ENCODE measurements at places on chromosomes 7 and 10.

DNA sequence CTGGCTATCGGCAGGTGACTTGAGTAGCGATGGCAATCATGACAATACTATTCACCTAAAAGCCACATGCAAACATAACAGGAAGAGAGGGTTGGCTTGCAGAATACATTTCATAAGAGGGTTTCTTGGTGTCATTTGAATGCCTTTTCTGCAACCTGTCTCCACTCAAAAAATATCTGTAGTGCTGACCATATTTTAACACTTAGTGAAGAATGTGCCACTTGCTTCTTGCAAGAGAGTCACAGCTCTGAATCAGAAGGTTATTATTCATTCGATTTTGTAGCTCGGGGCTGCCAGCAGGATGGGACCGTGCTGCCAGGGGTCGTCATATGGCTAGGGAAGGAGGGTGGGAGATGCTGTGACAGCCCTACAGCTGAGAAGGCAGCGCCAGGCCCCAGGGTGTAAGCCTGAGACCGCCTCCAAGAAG, 152.0 kb upstream of the PITRM1 start:
- no peak for DNase-seq

- DNase-seq: no peak
Measured at GRCh38 chr10:124124123-124124768, 30.8 kb upstream of the CHST15 start.

DNA sequence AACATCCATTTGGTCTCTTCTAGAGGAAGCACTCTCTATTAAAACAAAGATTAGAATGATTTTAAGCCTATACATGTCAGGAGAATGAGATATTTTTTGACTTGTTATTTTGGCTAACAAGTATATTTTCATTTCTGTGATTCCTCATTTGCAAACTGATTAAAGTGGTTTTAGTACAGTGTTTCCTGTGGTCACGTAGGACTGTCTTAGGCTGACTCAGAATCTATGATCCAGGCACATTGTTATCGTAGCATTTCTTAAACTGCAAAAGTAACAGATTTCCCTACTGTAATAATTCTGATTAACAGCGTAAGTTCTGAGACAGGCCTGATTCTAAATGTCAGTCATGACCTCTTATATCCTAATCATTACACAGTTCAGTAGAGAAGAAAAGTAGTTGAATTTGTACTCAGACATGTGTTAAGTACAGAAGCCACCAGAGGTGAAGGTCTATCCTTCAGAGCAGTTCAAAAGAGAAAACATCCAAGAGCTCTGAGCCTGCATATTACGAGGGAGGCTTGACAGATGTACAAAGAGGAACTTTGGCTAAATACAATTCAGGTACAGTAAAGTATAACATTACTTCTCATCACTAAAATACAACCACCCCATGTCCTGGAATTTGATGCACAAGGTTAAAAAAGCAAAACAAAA, 124.1 kb upstream of the TEX47 start:
- no peak for DNase-seq

DNA sequence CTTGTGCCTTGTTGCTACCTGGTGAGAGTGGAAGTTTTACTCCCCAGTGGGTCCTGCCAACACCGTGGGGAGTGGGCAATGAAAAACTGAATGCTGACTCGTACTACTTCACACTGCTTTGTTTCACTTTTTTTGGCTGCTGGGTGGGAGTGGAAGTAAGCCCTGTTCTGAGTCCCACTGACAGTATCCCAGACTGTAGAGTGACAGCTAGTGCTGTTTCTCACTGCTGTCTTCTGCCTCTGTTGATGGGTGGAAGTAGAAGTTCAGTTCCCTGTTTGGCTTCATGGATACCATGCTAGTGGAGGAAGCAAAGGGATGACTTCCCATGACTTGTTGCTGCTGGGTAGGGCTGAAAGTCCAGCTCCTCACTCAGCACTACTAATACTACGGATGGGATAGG, 98.4 kb downstream of the STK31 start:
- DNase-seq: no peak

DNA sequence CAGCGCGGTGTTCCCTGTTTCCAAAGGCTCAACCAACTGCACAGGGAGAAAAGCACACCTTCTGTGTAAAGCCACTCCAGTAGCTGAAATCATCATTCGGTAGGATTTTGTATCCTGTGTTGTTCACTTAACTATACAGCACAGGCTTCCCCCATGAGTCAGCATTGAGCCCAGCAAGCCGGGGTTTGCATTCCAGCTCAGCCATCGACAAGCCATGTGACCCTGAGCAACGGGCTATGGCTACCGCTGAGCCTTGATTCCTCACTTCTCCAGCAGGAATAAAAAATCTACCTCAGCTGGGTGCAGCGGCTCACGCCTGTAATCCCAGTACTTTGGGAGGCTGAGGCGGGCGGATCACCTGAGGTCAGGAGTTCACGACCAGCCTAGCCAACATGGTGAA, 44.1 kb upstream of the ATP6V0A4 start:
- DNase-seq: no peak

DNA sequence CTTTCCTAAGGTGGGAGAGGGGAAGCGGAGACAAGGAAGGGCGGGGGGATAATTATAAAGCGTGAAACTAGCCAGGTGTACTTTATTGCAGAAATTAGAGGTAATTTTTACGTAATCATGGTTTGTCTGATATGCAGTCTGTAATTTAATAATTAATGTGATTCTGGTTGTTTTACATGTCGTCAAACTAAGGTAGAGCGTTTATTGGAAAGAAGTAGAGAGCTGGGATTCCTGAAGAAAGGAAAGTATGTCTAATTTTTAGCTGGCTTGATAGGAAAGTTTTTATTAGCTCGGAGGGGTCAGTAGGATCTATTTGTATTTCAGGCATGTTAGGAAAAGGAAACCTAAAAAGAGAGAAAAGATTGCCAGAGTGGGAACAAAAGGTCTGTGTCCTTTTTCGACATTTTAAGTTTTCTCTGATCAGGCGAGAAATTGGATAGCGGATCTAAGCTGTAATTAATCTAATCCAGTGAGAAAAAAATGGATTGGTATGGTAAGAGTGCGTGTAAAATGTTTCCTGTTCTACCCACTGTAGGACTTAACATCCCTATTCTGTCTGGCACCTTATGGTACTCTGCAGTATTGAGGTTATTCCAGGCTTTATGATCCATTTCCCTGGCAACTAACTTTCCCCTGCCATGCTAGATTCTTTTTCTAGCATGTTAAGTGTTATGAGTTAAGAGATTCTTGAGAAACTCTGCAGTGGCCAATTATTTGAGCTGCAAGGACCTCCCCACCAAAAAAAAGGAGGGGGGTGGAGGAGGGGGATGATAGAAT, 1.4 kb downstream of the CELF2 start:
- no peak for DNase-seq

GRCh38 chr7:53350241-53350640, 314.8 kb downstream of the POM121L12 start:
- peak; percentile 30 for DNase-seq

DNA sequence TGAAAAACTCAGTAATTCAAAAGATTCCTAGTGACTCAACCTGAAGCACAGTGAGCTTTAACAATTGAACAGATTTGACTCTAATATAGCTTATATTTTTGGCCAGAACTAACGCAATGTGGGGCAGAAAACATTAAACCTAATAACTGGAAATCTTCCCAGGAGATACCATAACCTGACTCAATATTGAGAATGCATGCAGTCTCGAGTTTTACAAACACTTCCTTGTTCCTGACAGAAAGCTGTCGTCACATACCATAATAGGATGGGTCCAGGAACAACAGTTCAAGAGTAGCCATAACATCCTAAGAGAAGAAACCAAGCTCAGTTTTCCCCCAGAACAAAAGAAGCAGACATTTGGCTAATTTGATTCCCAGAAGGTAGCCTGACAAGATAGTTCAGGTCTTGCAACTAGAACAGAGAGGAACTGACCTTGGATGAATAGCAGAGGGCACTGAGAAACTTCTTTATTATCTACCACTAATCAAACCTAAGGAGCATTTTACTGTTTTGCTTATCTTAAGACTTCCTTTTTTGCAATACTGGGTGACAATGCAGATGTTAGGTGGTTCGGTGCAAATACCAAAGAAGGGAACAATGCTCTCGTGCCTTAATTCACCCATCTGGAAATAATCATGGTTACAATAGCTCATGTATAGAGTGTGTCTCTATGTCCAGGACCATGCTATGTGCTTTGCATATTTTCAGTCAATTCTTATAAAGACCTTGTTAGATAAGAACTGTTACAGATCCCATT, 38.6 kb upstream of the ACSL5 start:
- no peak for DNase-seq

Data from NCI-H2029 (cell line).